ENCODE measurements at places on chromosomes 12 and 14.
A peak's percentile ranks its signal among the peaks of the same experiment; 100 is the strongest.

DNA sequence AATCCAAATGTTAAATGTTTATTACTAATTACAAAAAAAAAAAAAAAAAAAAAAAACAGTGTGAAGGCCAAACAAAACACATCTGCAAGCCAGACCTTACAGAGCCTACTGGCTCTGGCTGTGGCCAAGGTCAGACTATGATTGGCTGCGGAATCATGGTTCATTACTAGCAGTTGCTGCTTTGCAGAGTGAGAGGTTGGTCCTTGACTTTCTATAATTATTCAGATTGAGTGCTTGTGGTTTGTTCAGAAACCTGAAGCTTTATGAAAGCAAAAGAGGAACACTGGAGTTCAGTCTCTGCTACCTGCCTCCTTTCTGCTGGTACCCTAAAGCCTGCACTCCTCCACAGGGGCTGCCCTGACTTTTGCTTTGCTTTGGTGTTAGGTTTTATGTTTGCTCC, 550.9 kb downstream of the BCL11B start:
- no peak for DNase-seq

DNA sequence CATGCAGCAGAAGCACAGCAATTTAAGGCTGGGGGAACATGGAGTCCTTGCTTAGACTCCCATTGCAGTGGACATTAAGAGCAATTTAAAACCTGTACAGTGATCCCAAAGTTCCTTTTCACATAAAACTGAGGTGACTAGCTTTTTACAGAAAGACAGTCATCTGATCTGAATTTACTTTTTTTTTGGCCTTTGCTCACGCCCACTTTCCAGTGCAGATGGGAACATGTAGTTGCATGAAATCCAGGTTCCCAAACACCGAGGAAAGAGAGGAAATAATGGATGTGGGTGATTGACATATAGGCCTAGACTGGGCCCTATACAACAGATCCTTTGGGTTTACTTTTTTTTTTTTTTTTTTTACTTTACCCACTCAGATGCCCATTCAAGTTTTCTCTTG, 126.4 kb upstream of the PTPRB start:
- no peak for DNase-seq

- DNase-seq = no peak
Measured at GRCh38 chr14:100086361-100086760, 21.1 kb downstream of the EVL start.

- DNase-seq = no peak
Measured at GRCh38 chr14:57464008-57464730, 29.5 kb downstream of the CCDC198 start.

DNA sequence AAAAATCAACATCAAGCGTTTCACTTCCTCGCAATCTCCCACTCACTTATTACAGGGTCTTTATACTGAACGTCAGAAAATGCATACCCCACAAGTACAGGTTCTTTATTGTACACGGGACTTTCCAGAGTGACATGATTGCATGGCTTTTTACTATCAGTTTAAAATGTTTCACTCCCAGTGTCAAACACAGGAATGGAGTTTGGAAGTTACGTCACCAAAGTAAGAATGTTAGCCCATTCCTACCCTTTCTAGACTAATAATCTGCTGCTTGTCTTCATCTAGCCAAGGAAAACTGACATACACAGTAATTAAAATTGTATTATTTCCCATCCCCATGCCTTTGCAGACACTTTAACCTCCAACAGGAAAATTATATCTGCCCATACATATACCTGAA, 624.2 kb downstream of the BCL11B start:
- DNase-seq = no peak

DNA sequence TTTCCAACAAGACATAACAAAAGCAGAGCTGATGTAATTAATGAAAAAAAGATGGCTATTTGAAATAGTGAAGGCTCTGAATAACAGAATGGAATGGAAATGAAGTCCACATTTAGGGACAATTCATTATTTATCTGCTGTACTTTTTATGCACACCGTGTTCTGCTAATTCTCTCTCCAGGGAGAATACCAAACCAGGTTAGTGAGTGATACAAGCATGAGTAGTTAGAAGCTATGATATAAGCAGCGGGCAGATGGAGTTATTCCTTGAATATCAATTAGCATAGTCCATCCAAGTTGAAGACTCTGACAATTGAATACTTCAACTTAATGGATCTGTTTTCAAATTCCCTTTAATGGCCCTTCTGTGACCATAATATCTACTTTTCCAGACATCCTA, 162.1 kb upstream of the TMTC2 start:
- DNase-seq = no peak

- DNase-seq = no peak
Measured at GRCh38 chr12:59928416-59928815, 332.6 kb downstream of the SLC16A7 start.

GRCh38 chr12:48119078-48119833, at the start of gene PFKM:
Gene PFKM, plus strand, starts transcription at chr12:48119364. Its CDS starts 3,411 bp downstream, at chr12:48122775.
- peak; percentile 47 for DNase-seq
